Endodermal cell (in vitro differentiated cells): ENCODE measurements at places on chromosomes 2 and 18. TPM values are rescaled to one million over a fixed set of nuclear protein-coding genes. Genes with fewer than 3 reads are reported as not detected.

GPR39 gene
- total RNA-seq: 11.4 and 14.6 TPM in 2 replicates

DNA sequence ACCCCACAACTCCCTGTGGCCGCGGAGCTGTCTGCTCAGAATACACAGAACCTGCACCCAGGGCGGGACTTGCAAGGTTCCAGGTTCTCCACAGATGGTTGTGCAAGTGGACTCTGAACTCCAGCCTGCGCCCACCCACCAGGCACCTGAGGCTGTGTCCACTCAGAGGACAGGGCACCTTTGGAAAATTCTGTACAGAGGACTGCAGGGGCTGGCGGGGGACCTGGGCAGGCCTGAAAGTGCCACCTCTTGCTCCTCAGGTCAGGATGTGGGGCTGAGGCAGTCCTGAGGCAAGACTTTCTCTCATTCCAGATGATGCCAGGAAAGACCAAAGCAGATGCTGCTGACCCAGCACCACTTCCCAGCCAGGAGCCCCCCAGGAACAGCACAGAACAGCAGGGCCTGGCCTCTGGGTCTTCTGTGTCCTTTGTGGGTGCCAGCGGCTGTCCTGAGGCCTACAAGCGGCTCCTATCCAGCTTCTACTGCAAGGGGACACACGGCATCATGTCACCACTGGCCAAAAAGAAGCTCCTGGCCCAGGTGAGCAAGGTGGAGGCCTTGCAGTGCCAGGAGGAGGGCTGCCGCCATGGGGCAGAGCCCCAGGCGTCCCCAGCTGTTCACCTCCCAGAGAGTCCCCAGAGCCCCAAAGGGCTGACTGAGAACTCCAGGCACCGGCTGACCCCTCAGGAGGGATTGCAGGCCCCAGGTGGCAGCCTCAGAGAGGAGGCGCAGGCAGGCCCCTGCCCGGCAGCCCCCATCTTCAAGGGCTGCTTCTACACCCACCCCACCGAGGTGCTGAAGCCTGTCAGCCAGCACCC lies 14.4 kb downstream of the ARID5A start:
- DNase-seq: peak; percentile 40
- H3K4me1 ChIP-seq: no peaks in the 10 kb centered on the region
- no peak overlapping the region for H3K27ac ChIP-seq
- no peaks in the 10 kb centered on the region for H3K27me3 ChIP-seq

UXS1 gene
- 38.3 and 44.6 TPM in 2 replicates for total RNA-seq

GRCh38 chr2:201796478-201796865 lies 9.9 kb upstream of the CDK15 start:
- no peak for DNase-seq
- H3K4me3 ChIP-seq: no peak overlapping the region
- H3K4me1 ChIP-seq: no peaks in the 10 kb centered on the region
- no peaks in the 10 kb centered on the region for H3K27me3 ChIP-seq
- no peaks in the 10 kb centered on the region for H3K36me3 ChIP-seq
- no peak overlapping the region for H3K27ac ChIP-seq

GRCh38 chr2:43948370-43948769 lies 47.4 kb downstream of the LRPPRC start:
- no peaks in the 10 kb centered on the region for H3K4me1 ChIP-seq
- H3K27ac ChIP-seq: no peak overlapping the region
- H3K4me3 ChIP-seq: no peak overlapping the region
- H3K27me3 ChIP-seq: no peaks in the 10 kb centered on the region
- peaks cover 95% of the 10 kb centered on the region for H3K36me3 ChIP-seq

PPP1R1C gene
- total RNA-seq: 6.1 and 8.1 TPM in 2 replicates

PFN4 gene
- total RNA-seq: 0.73 TPM in 1 of 3 replicates, not detected in the others

DNA sequence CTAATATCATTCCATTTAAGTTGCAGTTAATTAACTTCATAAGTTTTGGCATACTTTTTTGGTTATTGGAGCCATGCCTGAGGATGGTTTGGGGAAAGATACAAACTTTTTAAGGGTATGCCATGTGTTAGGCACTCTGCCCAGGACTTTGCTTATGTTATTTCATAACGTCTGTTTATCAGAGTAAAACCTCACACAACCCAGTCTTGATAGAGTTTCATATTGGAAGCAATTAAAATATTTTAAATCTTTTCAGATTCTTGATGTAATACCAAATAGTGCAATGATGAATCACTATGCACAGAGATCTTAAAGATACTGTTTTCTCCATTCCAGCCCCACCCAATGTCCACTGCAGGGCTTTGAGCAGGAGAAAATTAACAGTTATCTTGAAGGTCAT lies 529.1 kb upstream of the HNMT start:
- H3K27me3 ChIP-seq: no peaks in the 10 kb centered on the region
- no peak for DNase-seq
- H3K36me3 ChIP-seq: no peaks in the 10 kb centered on the region
